Esophagus muscularis mucosa (tissue), 4 donors: ENCODE measurements at places on chromosomes 5 and 9.
A peak's percentile ranks its signal among the peaks of the same experiment; 100 is the strongest.

GRCh38 chr5:68369457-68370125, 154.0 kb downstream of the PIK3R1 start:
- peak; percentile 39 for DNase-seq

DNA sequence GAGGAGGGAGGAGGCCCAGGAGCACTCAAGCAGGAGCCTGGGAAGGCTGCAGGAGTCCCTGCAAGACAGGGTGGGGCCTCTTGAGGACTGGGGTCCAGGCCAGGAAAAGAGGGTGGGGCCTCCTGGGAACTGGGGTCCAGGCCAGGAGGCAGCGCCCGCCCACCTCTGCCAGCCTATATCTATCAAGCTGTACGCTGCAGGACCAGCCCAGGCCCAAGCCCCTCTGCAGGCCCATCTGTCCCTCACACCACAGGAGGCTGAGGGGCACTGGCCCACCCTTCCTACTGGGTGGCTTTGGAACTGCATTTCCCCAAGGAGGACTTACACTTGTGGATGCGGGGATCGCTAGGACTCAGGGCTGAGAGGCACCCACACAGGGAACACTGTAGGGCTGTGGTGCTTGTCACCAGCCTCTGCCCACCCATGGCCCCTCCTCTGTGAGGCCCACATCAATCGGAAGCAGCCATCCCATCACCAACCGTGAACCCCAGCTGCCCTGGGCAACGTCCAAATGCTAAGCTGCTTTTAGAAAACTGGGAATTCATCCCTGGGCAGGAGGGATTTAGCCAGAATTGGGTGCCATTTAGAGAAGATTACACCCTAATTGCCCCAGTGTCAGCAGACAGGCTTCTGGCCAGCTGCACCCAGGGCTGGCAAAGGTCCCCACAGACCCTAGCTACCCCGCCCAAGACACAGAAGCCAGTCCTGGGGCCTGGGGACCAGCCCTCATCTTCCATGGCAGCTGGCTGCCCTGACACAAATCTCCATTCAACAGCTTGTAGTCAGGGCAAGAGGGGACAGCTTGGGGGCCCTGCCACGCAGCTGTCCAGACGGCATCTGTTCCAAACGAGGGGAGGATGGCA, 15.3 kb downstream of the BICD2 start:
- DNase-seq = no peak

DNA sequence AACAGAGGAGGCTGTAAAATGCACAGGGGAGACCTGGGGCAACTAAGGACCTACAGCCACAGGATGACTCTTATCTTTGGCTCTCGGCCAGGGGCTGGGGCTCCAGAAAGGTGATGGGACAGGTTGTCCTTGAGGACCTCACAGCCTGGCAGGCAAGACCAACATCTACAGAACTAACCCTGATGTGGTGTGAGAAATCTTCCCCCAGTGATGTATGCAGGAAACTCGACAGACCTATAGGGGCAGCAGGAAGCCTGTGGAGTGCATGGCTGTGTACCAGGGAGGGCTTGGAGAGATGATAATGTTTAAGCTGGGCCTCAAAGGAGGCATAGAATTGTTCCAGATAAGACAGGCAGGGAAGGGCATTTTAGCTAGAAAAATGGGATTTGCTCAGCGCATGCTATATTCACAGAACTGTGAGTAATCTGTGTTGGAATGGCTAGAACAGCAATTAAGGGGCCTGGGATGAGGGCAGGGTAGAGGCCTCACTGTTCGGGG, 68.5 kb upstream of the SLC25A51 start:
- DNase-seq = no peak

DNA sequence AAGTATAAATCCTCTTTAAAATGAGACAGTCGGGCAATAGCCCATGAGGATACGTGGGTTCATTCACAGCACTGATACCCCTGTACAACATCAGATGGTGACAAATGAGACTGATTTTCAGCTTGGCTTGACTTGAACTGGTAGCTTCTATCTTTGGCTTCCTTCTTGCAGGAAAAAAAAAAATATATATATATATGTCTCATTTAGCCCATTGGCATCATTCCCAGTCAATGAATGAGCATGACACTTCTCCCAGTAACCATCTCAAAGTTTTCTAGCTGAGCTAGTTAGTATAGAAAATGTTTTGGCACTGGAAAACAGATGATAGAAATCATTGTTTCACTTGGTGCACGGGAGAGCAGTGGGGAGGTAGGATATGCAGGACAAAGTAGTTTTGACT, 222.5 kb upstream of the TAS2R1 start:
- DNase-seq = no peak

GRCh38 chr5:159030357-159030756, 69.4 kb downstream of the EBF1 start:
- no peak for DNase-seq

GRCh38 chr5:16265141-16265540, 85.5 kb upstream of the MARCHF11 start:
- DNase-seq = no peak

GRCh38 chr5:57955511-57955910, 472.9 kb upstream of the ACTBL2 start:
- DNase-seq = no peak

DNA sequence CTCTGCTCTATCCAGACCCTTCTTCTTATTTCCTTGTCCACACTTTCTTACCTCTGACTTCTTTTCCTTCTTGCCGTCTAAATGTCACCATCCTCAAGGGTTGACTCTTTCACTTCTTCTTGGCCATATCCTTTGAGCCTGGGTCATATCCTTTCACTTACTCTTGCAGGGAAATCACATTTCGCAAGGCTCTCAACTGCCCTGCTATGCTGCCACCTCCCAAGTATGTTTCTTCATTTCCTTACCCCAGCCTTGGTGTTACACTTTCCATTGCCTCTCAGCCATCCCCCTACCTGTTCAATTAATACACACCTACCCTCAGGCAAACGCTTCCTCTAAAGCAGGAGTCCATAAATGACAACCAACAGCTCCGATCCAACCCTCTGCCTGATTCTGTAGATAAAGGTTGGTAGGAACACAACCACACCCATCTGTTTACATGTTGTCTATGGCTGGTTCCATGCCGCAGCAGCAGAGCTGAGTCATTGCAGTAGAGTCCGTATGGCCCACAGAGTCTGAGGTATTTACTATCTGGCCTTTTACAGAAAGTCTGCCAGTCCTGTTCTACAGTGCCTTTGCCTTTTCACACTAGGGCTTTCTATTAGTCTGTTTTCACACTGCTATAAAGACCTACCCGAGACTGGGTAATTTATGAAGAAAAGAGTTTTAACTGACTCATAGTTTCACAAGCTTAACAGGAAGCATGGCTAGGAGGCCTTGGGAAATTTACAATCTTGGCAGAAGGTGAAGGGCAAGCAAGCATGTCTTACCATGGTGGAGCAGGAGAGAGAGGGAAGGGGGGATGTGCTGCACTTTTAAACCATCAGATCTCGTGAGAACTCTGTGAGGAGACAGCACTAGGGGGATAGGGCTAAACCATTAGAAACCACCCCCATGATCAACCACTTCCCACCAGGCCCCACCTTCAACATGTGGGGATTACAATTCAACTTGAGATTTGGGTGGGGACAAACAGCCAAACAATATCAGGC, 97.9 kb downstream of the SV2C start:
- peak; percentile 62 for DNase-seq

GRCh38 chr9:36158917-36159316, 10.3 kb upstream of the CCIN start:
- DNase-seq = no peak

DNA sequence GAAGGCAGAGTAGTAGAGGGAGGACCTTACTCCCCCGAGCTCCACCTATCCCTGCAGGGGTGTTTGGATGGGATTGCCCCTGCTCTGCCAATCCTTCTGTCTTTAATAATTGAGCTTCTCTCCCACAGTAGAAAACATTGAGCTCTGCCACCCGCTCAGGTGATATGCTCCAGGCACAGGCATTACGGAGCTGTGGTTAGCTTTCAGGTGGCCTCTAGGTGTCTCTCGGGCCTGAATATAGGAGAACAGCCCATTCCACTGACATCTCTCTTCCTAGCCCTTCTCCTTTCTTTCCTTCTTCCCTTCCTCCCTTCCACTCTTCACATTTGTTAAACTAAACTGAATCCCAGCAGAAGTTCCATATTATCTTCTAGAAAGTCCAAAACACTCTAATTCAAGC, 203.4 kb downstream of the SYK start:
- no peak for DNase-seq

GRCh38 chr9:131438190-131438589, 44.3 kb downstream of the PRRC2B start:
- no peak for DNase-seq

- no peak for DNase-seq
These were observed 102.5 kb upstream of the GABRP start for GRCh38 chr5:170681013-170681433.

DNA sequence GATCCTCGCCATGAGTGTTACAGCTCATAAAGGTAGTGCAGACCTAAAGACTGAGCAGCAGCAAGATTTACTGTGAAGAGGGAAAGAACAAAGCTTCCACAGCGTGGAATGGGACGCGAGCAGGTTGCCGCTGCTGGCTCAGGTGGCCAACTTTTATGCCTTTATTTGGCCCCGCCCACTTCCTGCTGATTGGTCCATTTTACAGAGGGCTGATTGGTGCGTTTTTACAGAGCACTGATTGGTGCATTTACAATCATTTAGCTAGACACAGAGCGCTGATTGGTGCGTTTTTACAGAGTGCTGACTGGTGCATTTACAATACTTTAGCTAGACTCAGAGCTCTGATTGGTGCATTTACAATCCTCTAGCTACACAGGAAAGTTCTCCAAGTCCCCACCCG, 13.9 kb downstream of the PLK2 start:
- no peak for DNase-seq

DNA sequence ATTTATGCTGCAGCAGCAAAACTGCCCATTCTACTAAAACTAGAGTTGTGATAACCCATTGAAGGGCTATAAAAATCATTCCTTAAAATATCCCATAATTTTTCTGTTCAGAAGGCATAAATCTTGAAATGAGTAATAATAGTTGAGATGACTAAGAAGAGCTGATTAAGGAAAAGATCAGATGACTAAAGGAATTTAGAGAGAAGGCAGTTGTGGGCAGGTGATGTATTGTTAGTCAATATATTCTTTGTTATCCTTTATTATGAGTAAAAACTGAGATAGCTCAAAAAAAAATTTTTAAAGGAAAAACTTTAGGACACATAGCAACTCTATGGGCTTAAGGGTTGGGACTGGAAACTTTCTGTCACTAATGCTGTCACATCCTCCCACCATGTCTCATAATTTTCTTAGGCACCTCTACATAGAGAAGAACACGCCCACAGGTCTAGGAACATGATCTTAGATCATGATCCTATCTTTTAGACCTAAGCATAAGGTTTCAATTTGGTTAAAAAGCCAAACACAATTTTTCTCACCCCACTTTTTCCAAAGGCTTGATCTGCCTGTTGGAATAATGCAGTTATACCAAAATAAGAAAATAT, 597.5 kb upstream of the MEF2C start:
- DNase-seq = no peak

- DNase-seq = no peak
These were observed 147.5 kb upstream of the FGF10 start for GRCh38 chr5:44536650-44537260.

DNA sequence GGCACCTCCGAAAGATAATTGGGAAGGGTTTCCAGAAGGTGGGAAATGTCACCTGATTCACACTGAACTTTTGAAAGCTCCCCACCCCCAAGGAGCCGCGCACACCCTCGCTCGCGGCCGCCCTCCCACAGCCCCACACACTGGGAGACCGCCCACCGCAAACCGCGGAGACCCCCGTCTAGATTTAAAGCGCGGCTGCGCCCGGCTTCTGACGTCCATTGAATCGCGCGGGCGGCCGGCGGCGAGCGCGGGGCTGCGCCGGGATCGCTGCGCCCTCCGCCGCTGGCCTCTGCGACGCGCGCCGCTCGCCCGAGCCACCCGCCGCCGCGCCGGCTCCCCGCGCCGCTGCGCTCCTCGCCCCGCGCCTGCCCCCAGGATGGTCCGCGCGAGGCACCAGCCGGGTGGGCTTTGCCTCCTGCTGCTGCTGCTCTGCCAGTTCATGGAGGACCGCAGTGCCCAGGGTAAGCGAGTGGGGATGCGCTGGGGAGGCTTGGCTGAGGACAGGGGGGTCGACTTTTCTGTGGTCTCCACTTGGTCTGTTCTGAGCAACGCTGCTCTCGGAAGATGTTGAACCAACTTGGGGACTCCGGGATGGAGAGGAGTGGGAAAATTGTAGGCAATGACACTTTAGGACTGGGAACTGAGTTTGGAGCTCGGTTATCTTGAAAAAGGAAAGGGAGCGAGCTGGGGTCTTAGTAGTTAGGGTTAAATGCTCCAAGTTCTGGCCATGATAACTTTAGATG, at the start of gene FST:
Gene FST (plus strand): TSS at position 214 of the 743 bp plus-strand sequence. CDS start 163 bp downstream, at position 377.
- DNase-seq = no peak

DNA sequence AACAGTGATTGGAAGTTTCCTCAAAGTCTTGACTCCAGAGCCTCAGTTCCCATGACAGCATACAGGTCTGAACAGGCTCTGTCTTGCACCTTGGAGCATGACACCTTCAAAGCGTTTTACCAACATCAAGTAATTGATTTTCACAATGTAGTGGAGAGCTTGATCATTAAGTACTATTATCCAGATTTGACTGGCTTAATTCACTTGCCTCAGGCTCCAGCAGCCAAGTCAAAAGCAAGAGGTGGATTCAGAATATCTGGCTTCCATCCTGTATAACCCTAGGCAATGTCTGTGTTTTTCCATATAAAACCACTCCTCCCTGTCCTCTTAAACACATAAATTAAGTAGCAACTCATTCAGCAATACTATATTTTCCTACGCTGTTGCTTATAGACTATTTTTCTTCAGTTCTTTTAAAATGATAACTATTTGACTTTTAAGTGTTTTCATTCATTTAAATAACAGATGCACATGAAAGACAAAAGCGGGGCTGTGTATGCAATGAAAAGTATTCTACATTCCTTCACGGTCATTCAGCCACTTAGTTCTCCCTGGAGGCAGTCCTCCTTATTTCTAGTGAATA, 150.8 kb upstream of the RANBP3L start:
- DNase-seq = no peak

DNA sequence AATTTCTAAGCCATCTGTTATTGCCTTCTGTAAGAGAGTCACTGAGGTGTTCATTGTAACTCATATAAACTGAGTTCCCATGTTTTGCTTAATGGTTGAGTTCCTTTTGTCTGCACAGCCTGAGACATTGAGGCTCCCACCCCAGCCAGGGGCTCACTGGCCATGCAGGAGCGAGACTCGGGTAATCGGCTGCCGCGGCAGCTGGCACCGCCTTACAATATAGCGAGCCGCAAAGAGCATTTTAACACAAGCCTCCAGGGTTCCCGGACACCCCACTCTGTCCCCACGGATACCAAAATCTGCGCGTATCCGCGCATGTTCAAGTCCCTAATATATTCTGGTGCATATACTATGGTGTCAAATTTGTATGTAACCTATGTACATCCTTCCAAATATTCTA, 24.4 kb upstream of the GLDC start:
- no peak for DNase-seq
